ENCODE measurements at places on chromosomes 12 and 14. TPM values are rescaled to one million over a fixed set of nuclear protein-coding genes. Genes with fewer than 3 reads are reported as not detected.

DNA sequence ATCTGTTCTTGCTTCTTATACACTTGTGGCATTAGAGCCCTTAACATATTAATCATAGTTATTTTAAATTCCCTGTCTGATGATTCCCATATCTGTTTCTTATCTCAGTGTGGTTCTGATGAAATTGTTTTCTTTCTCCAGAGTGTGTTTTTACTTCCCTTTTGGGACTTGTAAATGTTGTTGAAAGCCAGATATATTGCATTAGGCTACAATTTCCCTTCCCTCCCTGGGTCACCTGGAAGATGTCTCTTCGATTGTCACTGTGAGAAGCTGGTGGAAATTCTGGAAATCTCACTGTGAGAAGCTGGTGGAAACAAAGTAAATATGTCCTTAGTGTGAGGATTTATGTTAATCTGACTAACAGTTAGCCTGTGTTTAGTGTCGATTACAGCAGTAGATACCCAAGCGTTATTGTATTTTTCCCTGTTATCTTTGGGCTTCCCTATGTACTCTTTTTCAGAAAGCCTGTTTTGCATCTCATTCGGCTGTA is 717.3 kb downstream of the TRHDE start:
- no peaks in the 10 kb centered on the region for H3K27me3 ChIP-seq
- H3K27ac ChIP-seq = no peak overlapping the region
- H3K4me3 ChIP-seq = no peak overlapping the region
- no peaks in the 10 kb centered on the region for H3K4me1 ChIP-seq
- H3K36me3 ChIP-seq = no peaks in the 10 kb centered on the region

The RHEBL1 gene
- polyA plus RNA-seq = 16.6 TPM

The IFNG-AS1 gene
- 1.7 TPM for polyA plus RNA-seq

DNA sequence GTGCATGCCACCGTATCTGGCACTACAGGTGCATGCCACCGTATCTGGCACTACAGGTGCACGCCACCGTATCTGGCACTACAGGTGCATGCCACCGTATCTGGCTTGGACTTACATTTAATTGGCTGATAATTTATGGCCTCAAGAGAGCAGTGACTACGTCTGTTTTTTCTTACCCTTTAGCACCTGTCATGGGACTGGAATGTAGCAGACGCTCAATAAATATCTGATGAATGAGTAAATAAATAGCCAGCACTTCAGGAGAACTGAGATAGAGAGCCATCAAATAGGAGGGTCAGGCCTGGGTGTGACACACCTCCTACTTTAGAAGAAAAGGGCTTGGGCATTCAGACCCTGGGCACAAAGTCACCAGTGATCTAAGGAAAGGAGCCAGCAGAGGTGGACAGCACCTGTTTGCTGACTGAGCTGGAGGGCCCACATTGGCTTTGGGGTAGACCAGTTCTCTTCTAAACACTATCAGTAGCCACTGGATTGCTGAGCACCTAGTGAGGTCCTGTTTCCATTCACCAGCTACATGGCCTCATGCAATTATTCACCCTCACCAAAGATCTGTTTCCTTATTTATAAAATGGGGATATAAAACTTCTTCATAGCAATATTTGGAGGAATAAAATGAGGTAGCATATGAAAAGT is 50.1 kb downstream of the RFX4 start:
- no peak overlapping the region for H3K27ac ChIP-seq
- H3K36me3 ChIP-seq = no peaks in the 10 kb centered on the region
- H3K4me3 ChIP-seq = no peak overlapping the region
- no peaks in the 10 kb centered on the region for H3K4me1 ChIP-seq
- no peak for DNase-seq

The TMEM132C gene
- polyA plus RNA-seq = not detected

DNA sequence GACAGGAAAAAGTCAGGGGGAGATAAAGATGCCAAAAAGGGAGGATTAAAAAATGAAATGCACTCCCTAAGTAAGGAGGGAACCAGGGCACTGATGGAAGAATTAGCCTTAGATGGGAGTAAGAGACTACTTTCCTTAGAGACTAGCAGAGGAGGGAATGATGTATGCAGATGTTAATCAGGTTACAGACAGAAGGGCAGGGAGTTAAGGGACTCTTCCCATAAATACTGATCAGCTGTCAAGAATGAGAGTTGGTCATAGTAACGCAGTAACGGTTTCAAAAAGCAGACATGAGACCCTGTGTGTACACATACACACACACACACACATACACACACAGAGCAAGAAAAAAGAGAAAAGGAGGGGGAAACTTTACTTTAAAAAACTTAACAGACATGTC is 93.4 kb downstream of the PHLDA1 start:
- H3K27me3 ChIP-seq = no peaks in the 10 kb centered on the region
- H3K36me3 ChIP-seq = no peaks in the 10 kb centered on the region
- DNase-seq = no peak

- DNase-seq = no peak
- H3K27ac ChIP-seq = no peak overlapping the region
- no peaks in the 10 kb centered on the region for H3K27me3 ChIP-seq
- no peaks in the 10 kb centered on the region for H3K4me1 ChIP-seq
These were observed 127.1 kb downstream of the GTF2A1 start for GRCh38 chr14:81093651-81094050.

GRCh38 chr14:64612021-64612380 is 62.2 kb downstream of the PPP1R36 start:
- no peak for DNase-seq
- no peaks in the 10 kb centered on the region for H3K27me3 ChIP-seq
- H3K36me3 ChIP-seq = no peaks in the 10 kb centered on the region
- no peak overlapping the region for H3K4me3 ChIP-seq
- no peak overlapping the region for H3K27ac ChIP-seq

DNA sequence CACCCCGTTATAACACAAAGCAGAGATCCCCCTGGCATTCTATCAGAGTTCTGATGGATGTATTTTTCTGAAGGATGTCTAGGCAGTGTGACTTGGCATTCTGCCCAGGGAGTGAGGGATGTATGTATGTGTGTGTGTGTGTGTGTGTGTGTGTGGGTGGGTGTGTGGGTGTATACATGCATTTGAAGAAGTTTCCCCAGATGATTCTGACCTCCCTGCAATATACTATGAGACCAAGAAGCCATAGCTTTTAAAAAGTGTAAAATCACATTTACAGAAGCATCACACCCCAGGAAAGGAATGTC is 59.7 kb upstream of the NAP1L1 start:
- H3K4me3 ChIP-seq = no peak overlapping the region
- H3K4me1 ChIP-seq = peaks cover 11% of the 10 kb centered on the region
- DNase-seq = no peak
- no peak overlapping the region for H3K27ac ChIP-seq
- H3K27me3 ChIP-seq = no peaks in the 10 kb centered on the region

GRCh38 chr12:94012071-94012470 is 136.3 kb upstream of the PLXNC1 start:
- H3K4me1 ChIP-seq = peaks cover 12% of the 10 kb centered on the region
- no peaks in the 10 kb centered on the region for H3K27me3 ChIP-seq
- no peak for DNase-seq
- no peak overlapping the region for H3K27ac ChIP-seq
- H3K4me3 ChIP-seq = no peak overlapping the region

The NUAK1 gene
- not detected for polyA plus RNA-seq

The CD69 gene
- 259 TPM for polyA plus RNA-seq

The IFI27 gene
- polyA plus RNA-seq = 1.1 TPM

The STXBP6 gene
- not detected for polyA plus RNA-seq

- DNase-seq = no peak
- H3K27me3 ChIP-seq = no peaks in the 10 kb centered on the region
- no peak overlapping the region for H3K27ac ChIP-seq
- no peaks in the 10 kb centered on the region for H3K4me1 ChIP-seq
- no peak overlapping the region for H3K4me3 ChIP-seq
- no peaks in the 10 kb centered on the region for H3K36me3 ChIP-seq
These were observed 136.9 kb downstream of the STXBP6 start for GRCh38 chr14:24913021-24913420.

DNA sequence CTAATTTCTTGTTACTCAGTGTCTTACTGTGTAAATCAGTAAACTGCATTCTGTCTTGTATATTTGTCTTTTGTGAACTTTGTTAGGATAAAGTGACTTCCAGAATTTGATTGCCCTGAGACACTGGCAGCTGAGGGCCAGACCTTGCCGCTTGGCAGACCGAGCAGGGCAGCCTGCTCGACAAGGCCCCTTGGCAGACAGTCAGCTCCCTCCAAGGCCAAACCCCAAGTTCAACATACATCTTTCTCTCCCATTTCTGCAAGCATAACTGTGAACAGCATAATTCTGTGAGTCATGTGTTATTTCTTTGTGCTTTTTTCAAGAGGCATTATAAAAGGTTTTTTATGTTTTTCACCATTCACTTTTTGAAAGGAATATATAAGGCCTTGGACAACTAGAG is 39.2 kb upstream of the BMAL2 start:
- no peaks in the 10 kb centered on the region for H3K4me1 ChIP-seq
- DNase-seq = no peak
- H3K36me3 ChIP-seq = peaks cover 3% of the 10 kb centered on the region
- no peak overlapping the region for H3K4me3 ChIP-seq

The KCNC2 gene
- polyA plus RNA-seq = not detected
